NCI-H1436 treated with DMSO at 0.1 percent for 48 hours (cell line): ENCODE measurements at places on chromosomes 5 and 9.

DNA sequence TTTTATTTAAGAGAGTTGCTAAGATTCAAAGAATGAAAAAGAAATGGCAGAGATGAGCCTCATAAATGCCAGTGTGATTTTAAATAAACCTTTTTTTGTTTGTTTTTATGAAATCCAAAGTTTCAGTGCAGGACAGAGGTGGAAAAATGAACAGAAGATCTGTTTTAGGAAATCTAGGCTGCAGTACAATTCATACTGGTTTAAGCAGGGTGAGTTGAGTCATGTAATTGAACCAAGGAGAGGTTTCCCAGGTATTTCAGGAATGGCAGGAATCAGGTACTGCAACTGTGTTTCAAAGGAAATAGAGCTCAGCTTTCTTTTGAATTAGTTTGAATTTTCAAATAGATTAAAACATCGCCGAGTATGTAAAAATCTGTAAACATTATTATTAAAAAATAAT, 3.0 kb upstream of the ANKRD31 start:
- DNase-seq, result no peak

DNA sequence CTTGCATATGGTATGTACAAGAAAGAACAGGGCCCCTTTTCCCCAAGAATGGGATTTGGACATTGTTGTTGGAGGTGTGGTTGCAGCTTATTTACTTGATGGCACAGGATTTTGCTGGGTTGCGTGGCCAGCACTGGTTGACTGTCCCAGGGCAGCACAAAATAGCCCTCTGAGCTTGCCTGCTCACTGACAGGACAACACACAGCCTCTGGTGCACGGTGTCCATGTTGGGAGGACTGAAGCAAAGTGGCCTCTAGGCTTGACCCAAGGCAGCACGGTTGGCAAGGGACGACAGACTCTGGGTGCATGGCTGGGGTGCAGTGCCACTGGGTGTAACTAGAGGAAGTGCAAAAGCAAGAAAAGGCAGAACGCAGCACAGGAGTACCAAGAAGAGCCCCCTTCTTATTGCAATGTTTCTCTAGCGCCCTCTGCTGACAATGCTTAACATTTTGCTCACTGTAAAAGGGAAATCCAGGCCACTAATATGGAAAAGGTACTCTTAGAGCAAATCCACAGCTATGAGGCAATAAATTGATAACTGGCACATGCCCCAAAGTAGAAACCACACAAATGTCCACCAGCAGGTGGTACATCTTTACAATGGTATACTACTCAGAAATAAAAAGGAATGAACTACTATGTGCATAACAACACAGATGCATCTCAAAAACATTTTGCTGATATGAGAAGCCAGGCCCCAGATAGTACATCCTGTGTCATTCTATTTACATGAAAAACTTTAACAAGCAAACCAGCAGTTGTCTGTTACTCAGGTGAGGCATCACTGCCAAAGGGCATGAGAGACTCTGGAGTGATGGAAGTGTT, 47.4 kb upstream of the BARX1 start:
- DNase-seq, result peak; percentile 40

DNA sequence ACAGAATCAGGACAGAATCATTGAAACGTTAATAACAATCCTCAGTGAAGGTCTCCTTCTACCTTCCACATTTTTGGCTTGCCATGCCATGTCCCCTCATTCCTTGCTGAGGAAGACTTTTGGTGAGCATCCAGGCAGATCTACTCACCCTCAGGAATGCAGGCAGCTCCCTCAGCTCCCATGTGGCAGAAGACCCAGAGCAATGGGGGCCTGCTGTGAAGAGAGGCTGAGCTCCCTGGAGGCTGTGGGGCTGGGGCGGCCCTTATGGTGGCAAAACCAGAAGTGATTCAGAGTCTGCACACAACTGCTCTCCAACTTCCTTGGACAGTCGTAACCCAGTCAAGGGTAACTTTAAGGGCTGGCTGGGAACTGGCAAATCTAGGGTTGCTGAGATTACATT, 247.2 kb upstream of the EFNA5 start:
- DNase-seq, result no peak

DNA sequence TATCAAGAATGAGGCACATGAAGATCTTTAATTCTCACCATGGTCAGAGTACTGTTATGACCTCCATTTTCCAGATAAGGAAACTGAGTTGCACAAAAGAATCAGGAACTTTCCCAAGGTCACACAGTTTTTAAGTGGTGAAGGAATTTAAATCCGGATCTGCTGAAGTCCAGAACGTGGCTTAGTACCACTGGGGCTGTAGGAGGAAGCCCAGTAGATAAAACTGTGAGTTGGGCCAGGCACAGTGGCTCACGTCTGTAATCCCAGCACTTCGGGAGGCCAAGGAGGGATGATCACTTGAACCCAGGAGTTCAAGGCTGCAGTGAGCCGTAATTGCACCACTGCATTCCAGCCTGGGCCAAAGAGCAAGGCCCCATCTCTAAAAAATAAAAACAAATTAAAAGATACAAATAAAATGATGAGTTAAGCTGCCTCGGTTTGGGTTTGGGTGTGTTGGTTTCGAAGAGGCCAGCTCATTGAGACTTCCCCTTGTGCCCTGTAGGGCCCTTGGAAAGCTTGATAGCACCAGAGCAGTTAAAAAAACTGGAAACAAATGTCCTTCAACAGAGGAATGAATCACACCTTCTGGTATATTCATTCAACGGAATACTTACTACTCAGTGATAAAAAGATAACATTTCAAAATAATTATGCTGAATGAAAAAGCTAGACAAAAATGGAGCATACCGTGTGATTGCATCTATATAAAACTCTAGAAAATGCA, 20.1 kb downstream of the ATOX1 start:
- no peak for DNase-seq

DNA sequence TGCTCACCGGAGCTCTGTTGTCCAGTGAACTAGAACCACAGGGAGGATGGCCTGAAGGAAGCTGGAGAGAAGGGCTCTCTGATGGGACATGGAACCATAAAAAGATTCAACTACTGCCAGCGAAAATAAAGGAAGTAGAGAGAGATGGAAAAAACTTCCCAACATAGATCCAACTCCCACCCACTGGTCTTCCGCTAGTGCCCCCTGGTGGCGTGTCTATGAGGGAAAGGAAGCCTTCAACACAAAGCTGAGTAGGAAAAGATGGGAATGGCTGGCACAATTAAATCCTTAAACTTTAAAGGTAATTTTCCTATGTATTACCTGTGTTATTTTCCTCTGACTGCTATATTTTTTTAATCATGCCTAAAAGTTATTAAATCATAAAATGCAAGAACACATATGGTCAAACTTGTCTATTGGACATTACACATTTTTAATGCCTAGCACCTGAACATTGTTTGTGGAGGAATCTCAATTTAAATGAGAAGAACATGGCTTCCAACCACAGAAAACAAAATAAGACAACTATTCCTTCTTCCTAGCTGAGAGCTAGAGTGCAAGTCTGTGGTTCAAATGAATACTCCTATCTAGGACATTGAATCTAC, 51.5 kb downstream of the CEP120 start:
- DNase-seq, result no peak

- DNase-seq, result no peak
These were observed 34.7 kb downstream of the LRSAM1 start for GRCh38 chr9:127485995-127486394.

DNA sequence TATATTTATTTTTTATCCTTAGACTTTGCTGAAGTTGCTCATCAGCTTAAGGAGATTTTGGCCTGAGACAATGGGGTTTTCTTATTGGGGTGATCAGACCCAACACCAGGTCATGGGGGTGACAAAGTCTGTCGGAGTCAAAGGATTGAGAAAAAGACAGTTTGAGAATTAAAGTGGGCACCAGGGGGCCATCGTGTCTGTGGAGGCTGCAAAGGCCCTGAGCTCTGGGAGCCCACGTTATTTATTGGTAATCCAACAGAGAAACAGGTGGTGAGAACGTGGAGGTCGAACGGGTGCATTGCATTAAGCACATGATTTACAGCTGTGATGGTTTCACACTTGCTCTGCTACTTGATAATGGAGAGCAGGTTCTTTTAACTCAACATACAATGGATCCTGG, 102.5 kb upstream of the CDH10 start:
- DNase-seq, result no peak

DNA sequence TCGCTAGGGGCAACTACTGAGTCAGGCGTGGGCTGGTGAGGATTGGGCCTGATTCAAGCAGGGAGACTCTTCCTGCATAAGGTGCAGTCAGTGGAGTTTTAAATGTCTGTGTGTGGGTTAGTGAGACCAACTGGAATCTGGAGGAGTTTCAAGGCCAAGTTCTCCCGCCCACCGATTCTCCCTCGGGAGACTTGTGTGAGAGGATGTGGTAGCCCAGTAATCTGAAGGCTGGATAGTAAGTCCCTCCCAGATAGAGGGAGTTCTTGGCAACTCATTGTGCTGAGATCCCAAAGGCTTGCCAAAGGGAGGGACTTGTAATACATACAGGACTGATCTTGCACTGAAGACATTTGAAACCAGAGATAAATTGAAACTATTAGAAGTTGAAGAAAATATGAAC, 51.8 kb downstream of the WDR36 start:
- DNase-seq, result no peak

DNA sequence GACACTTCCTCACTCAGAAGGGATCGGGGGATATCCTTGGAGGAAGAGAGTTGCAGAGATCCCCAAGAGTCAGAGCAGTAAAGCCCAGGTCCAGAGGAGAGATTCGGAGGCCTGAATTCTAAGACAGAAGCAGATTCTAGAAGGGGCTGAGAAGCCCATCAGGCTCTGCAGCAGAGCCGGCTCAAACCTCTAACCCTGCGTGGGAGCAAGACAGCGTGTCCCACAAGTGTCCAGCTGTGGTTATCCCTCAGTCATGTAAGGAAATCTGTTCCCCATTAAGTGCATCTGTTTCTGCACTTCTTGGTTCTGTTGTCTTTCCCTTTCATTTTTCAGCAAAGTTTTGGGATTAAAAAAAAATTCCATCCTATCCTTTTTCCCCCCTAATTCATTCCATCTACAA, 4.8 kb upstream of the DIAPH1 start:
- no peak for DNase-seq

- no peak for DNase-seq
These were observed 268.2 kb downstream of the MAST4 start for GRCh38 chr5:66864240-66864884.

DNA sequence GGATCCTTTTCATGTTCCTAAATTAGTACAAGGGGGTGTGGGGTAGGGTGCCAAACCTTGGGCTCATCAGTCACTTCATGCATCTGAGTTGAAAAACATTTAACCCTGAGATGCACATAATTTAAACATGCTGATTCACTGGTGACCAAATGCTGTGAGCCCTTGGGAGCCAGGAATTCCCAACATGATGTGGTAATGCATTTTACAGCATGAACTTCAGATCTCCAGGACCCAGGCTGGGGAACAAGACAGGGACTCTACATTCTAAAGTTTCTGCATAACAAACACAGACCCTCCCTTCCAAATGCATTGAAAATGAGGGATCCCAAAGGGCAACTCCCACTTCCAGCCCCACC, 322.2 kb downstream of the NDUFS4 start:
- DNase-seq, result no peak

DNA sequence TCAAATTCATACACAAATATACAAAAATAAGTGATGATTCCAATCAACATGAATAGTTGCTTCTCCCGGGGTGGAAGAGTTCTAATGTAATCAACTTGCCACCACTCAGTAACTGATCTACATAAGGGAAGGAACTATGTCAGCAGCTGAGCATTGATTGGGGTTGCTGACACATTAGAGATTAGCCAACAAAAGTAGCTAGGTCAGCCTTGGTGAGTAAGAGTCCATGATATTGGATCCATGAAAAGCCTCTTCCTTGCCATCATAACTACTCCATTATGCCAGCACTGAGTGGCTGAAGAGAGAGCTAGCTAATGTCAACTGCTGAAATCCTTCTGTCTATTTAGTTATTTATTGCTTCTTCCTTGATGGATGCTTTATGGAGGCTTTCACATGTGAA, 309.8 kb downstream of the NFIB start:
- DNase-seq, result no peak

DNA sequence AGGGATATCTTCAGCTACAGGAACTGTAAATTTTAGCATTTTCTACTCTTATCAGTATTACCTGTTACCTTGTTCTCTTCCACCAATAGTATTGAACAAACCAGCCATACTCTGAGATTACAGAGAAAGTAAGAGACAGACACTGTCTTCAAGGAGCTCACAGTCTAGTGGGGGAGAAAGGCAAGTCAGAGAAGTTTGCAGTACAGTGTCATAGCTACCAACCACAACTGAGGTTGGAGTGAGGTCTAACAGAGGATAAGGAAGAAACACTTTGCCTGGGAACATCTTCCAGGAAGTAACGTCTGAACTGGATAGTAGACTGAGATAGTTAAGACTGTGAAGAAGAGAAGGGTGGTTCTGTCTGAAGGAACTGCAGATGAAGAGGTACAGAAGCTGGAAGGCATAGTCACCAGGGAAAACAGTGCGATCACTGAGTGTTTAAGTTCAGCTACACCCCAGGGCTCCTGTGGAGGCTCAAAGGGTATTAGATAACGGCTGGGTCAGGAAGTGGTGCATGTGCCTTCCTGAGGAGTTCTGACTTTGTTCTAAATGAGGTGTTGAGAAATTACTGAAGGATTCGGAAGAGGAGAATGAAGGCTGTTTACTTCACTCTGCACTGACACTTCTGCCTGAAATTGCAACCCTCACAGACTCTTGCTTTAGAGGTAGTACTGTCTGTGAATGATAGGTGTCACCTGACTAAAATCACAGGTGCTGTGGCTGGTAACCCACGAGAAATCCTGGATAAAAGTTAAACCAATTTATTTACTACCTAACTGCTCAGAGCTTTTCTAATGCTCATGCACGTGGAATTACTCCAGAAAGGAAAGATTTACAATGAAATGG, 841.6 kb downstream of the MAT2B start:
- no peak for DNase-seq

GRCh38 chr9:93955981-93956784, 1.0 kb upstream of the BARX1 start:
- DNase-seq, result no peak

- DNase-seq, result no peak
These were observed 87.1 kb downstream of the OSTF1 start for GRCh38 chr9:75175395-75175794.
